ENCODE measurements at places on chromosomes 6 and 20.

DNA sequence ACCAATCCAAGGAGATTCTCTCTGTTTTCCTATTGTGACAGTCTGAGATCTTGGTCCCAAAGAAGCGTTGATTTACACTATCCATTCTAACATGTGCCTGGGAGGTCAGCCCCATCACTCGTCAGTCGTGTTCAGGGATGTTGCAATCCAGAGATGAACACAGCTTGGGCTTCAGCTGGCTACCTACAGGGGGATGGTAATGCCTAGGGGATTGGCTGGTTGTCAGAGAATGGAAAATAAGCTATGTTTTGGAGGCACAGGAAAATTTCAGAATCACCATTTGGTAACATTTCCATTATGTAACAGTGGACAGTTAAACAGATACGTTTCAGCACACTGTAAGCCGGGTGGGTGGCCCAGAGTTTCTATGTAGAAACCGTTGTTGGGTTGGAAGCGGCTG lies 147.1 kb upstream of the RALGAPA2 start:
- DNase-seq = no peak

DNA sequence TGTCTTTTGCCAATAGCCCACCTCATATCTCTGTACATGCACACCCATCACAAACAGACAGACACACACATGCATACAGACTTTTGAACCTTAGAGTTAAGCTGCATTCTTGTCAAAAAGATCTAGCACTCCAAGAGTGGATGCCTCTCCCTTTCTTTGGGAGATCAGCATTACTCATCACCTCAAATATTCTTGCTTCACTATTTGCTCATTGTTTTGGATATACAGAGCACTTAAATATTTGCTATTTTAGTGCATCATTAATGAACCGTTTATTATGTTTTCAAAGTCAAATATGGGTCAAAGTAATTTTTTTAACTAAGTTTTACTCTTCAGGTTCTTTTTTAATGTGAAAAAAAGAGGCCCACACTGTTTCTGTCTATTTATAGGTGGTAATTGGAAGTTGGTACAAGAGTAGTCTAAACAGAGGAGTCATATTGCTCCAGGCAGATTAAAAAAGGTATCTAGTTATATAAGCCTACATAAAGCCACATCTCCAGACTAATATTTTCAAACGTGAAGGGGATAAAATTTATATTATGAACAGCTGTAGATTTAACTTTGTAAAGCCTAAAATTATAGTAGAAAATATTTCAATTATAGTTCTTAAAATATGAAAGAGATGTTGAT lies 102.6 kb downstream of the FLRT3 start:
- no peak for DNase-seq

GRCh38 chr20:49405062-49405683 lies 77.3 kb downstream of the KCNB1 start:
- no peak for DNase-seq

DNA sequence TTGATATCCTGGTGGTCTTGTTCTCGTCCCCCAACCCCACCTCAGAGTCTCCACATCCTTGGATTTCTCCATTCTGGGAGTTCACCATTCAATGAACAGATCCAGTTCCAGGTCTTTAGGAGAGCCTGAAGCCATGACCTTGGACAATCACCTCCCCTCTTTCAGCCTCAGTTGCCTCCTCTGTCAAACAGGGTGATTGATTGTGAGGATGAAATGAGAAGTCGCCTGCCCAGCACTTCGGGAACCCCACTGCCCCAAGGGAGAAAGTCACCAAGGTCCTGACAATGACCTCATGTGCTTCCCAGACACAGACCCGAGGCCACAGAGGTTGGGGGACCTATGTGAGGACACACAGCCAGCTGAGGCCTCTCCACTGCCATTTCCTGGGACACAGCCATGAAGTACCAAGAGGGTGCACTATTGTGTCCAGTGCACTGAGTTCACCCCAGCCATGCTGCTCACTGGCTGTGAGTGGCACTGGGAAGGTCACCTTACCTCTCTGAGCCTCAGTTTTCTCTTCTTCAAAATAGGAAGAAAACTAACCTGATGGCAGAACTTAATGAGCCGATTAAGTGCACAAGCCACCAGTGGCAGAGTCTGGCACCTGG lies 61.7 kb downstream of the SNAI1 start:
- DNase-seq = no peak

DNA sequence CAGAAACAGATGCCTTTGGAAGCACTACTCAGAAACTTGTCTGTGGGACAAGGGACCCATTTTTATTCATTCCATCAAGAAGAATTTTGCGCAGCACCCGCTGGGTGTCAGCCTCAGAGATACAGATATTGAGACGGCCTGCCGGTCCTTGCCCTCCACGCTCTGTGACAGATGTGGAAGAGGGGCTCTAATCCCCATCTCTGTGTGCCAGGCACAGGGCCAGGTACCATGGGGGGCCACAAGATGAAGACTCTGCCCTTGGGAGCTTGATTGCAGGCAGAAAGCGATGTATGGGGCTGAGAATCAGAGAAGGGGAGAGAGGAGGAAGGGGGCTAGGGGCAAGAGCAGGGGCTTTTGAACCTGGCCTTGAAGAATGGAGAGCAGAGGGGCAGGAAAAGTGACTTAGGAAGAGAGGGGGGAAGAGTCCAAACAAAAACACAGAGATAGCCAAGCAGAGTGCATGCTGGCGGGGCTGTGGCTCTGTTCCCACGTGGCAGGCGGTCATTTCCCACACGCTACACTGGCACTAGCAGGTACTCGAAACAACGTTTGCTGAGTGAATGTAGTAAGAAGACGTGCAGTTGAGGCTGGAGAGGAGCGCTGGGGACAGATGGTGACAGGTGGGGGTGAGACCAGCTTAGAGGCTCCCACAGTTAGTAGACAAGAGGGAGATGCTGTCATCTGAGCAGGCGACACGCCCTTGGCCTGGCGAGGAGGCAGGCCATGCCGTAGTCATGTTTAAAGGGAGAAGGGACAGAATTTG lies 170.3 kb upstream of the SNX9 start:
- DNase-seq = no peak

DNA sequence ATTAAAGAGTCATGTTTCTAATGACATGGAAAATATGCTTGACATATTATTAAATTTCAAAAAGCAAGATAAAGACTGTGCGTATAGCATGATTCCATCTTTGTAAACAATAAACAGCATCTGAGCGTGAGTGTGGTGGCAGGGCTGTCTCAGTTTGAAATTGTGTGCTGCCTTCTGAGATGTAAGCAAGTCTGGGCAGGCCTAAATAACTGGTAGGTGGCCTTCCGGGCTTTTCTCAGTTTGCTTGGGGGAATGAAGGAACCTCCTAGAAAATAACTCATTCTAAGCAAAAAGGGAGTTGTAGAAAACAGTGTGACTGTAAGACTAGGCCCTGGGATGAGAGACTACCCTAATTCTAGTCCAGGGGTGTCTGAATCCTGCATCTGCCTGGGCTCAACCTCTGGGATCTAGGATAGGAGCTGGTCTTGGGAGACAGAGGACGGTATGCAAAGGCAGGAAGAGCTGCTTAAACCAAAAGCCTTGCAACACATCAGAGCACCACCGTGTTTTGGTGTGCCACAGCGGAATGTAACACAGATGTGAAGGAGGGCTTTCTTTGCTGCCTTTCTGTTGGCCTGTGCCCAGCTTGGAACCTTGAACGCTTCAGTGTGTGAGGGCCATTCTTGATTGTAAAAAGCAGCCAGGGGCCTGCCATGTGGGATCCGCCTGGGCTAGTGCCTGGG lies 63.5 kb upstream of the L3MBTL3 start:
- no peak for DNase-seq

DNA sequence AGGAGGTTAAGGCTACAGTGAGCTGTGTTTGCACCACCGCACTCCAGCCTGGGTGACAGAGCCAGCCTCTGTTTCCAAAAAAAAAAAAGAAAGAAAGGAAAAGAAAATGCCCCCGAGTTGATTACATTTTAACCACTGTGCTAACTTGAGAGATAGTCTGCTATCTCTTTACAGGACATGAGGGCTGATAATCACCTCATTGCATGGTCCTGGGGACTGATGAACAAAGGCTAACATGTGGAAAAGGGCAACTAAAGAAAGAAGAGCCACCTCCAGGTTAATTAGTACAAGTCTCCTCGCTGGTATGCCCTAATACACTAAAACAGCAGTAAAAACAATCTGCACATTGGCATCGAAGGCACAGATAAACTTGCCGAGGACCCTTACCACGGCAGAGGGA lies 4.2 kb upstream of the PLG start:
- DNase-seq = no peak

- DNase-seq = no peak
Observed at GRCh38 chr20:56060486-56060885, 55.2 kb upstream of the CBLN4 start.

- DNase-seq = no peak
Observed at GRCh38 chr6:136880748-136881460, 41.2 kb upstream of the SLC35D3 start.

- no peak for DNase-seq
Observed at GRCh38 chr6:133426038-133426437, 184.9 kb downstream of the EYA4 start.

DNA sequence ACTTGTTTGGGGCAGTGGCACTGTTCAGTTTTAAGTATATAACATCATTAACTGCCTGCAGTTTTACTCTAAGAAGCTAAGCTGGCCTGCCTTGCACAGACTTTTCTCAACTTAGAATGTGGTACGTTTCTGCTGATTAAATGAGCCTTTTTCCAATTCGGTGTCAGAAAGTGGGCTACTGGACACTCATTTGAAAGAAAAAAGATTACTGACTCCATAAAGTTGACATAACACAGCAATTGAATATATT lies 2.1 kb downstream of the ZMYND8 start:
- no peak for DNase-seq

GRCh38 chr6:168319279-168320111 lies at the start of gene DACT2:
Gene DACT2 (minus strand): TSS chr6:168319777. CDS start chr6:168319633, 144 bp downstream.
- no peak for DNase-seq

GRCh38 chr6:72624557-72625160 lies 2.8 kb downstream of the KCNQ5 start:
- DNase-seq = peak; percentile 40

DNA sequence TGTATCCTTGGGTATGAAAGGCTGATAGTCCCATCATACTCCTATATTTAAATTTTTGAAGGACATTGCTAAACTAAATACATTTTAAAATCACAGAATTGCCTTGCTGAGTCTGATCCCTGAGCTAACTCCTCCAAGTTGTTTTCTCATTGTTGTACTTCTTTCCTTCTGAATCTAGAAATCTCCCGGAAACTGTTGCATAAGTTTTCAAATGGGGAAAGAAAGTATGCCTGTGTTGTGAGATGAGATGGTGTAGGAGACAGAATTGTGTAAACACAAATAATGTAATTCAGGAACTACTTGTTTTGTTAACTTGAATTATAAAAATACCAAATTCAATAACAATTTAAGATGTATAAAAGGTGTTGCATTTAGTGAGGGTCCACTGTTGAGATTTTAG lies 7.3 kb downstream of the PNRC1 start:
- no peak for DNase-seq

DNA sequence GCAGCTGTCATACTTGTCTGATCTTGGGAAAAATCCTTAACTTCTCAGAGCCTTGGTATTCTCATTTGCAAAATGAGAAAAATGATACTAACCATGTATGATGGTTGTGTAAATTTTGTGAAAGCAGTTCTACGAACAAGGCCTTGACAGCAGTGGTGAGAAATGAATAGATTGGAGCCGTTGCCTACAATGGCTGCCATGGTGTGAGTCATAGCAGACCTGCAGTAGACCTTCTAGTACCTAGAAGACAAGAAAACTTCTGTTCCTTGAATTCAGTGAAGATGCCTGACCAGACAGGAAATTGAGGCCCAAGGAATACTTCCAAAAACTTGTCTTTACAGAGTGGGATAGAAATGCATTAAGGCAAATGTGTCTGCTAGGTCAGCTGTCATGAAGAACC lies 338.9 kb downstream of the QKI start:
- no peak for DNase-seq

- no peak for DNase-seq
Observed at GRCh38 chr20:47102629-47103028, 208.0 kb downstream of the EYA2 start.

- peak; percentile 62 for DNase-seq
Observed at GRCh38 chr6:155103816-155104366, 108.8 kb downstream of the TIAM2 start.

DNA sequence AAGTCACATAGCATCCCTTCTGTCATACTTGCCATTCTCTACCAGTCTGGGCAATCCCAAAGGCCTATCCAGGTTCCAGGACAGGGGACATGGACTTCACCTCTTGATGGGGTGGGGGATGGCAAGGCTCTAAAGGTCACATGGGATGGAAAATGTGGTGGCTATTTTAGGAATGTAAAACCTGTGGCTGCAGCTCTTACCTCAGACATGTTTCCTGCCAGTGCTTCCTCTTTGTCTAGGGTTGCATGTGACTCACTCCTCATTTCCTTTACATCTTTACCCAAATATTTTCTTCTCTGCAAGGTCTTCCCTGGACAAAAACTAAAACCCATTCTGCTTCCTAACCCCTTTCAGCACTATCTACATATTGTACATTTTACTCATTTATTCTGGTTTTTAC lies 135.7 kb downstream of the BTBD3 start:
- DNase-seq = peak; percentile 0

DNA sequence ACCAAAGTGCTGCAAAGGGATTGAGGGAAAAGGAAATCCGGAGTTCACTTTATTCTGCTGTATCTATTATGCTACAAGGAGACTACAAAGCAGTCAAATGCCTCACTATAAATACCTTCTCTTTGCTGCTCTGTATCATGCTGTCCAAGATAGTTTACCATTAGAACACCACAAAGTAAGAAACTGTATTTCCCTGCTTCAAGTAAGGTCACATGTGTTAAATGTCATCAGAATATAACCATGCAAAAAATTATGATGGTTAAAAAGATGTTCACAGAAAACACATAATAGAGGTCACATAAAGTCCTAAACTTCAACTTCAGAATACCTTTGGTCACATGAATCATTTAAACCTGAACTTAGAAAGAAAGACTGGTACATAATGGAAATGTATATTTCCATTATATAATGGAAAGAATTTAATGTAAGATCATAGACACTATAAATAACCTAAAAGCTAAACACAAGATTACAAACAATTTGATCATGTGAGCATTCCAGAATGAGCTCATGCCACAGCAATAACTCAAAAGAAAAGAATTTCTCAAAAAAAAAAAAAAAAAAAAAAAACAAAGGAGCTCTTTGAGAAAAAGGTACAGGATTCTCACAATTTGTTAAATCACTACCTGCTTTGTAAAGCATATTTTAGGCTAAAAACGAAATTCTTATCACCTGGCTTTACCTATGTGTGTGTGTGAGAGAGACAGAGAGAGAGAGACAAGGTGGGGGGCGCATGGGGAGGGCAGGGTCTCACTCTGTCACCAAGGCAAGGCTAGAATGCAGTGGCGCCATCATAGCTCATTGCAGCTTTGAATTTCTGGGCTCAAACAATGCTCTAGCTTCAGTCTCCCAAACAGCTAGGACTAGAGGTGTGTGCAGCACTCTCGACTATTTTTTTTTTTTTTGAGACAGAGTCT lies 58.7 kb downstream of the KIF13A start:
- no peak for DNase-seq

DNA sequence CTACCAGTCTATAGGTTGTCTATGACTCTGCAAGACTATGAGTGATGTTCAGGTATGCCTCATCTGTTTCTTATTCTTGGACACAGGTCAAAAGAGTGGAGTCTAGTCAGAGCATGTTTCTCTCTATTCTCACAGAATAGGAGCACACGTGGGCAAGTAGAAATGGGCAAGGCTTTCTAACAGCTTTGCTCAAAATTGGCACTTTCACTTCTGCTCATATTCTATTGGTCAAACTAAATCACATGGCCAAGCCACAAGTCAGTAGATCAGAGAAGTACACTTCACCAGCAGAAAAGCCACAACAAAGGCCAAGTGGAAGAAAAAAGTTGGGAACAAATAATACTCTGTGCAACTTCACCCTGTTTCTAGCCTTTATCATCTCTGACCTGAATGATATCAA lies 354.5 kb upstream of the SYNCRIP start:
- no peak for DNase-seq

GRCh38 chr6:99276747-99277146 lies 72.7 kb downstream of the FAXC start:
- no peak for DNase-seq
